ENCODE measurements at places on chromosomes 1 and 21.

- no peak for DNase-seq
Observed at GRCh38 chr1:94142583-94142982, 21.6 kb upstream of the ABCA4 start.

GRCh38 chr1:168621356-168621755 is 45.0 kb downstream of the XCL1 start:
- DNase-seq: no peak

GRCh38 chr1:54575161-54575560 is 27.1 kb downstream of the ACOT11 start:
- no peak for DNase-seq

DNA sequence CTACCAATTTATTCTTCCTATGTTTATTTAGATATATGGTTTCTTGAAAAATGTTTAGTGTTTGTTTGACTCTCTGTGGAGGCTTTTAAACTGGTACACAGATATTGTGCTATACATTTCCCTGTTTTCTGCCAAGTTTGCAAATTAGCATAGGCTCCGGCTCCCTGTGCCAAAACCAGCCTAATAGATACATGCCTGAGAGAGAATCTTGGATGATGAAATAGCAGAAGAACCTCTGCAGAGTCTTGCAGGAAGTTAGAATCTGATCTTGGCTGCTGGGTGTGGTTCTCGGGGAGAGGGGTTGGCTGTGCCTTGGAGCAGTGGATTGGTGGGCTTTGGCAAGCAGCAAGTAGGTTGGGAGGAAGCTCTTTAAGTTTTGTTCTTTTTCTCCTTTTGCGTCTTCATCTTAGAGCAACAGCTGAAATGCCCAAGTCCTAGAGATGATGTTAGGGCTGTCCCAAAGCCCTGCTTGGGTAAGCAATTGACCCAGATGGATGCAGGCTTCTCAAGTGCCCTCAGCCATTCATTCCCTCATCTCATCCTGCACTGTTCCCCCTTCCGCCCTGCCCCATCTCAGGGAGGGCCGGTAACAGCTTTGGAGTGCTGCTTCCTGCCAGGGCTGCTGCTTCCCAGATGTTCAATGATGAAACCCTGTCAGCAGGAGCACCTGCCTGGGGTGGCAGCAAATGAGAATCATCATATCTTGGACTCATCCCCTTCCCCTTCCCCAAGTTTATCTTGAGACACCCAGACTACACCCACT is 9.3 kb downstream of the PLA2G2A start:
- no peak for DNase-seq

DNA sequence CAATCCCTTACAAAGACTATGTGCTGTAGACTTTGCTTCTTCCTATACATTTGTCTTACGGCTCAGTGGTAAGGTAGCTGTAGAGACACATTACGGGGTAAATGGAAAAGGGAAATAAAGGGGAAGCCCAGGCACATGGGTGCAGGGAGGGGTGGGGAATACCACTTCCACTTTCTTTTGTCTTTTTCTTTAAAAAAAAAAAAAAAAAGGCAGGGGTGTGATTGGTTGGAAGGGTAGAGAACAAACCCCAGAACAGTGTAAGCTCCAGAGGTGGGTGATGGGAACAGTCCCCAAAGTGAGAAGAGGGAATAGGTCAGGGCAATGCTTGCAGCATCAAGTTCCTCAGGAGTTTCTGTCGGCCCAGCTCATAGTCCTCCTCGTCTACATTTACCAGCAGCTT is 3.9 kb downstream of the NIT1 start:
- DNase-seq: no peak

GRCh38 chr1:89466307-89466930 is 58.2 kb upstream of the LRRC8B start:
- DNase-seq: no peak

All from SHP77 treated with DMSO at 0.1 percent for 48 hours (cell line).